ENCODE measurements at places on chromosomes 5 and 9.
A peak's percentile ranks its signal among the peaks of the same experiment; 100 is the strongest.

GRCh38 chr5:165863239-165863638 lies 2357.8 kb downstream of the MAT2B start:
- DNase-seq: no peak

DNA sequence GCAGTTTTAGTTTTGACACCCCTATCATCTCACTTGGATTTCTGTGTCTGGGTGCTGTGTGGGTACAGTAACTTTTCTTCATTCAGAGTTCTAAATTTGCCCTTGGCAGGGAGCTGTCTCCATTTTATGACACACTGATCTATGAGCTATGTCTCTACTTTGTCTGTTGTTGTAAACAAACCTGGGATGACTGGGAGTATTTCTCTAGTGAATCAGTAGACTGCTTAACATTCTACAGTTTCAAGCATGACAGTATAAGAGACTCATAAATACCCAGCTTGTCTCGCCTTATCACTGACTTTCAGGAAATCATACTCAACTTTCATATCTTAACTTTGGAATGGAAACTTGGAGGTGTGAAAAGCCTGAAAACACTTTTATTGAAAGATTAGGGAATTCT lies 212.1 kb upstream of the NUDT12 start:
- no peak for DNase-seq

DNA sequence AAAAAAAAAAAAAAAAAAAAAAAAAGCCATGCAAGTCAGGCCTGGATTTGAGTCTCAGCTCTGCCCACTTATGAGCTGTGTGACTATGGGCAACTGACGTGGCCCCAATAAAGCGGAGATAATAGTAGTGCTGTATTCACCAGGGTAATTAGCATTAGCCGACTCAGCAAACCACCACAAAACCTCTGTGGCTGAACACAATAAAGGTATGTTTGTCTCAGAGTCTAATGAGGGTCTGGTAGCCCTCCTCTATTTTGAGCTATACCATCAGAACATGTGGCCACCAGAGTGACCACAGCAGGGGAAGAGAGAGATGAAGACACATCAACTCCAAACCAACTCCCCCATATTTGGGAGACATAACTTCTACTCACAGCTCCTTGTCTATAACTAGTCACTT lies 15.9 kb downstream of the SWI5 start:
- DNase-seq: no peak

GRCh38 chr9:91427873-91428272 lies 4.2 kb upstream of the NFIL3 start:
- DNase-seq: no peak

DNA sequence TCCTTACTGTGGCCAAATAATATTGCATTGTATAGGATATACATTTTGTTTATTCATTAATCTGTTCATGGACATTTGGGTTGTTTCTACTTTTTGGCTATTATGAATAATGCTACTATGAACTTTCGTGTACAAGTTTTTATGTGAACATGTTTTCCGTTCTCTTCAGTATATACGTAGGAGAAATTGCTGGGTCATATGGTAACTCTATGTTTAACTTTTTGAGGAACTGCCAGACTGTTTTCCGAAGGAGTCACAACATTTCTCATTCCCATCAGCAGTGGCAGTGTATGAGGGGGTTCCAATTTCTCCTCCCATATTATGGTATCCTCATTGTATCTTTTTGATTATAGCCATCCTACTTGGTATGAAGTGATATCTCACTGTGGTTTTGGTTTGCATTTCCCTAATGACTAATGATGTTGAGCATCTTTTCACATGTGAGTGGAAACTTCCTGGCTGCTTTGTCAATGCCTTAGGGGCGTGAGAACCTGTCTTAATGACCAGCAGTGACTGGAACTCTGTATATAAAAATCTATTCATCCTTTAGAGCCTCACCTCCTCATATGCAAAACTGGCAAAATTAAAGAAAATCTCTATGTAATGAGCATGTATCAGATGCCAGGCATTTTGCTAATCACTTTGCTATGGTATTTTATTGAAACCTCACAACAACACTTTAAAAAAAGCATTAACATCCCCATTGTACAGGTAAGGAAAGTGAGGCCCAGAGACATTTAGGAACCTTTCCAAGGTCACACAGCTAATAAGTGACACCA lies 47.8 kb upstream of the TGFBR1 start:
- no peak for DNase-seq

DNA sequence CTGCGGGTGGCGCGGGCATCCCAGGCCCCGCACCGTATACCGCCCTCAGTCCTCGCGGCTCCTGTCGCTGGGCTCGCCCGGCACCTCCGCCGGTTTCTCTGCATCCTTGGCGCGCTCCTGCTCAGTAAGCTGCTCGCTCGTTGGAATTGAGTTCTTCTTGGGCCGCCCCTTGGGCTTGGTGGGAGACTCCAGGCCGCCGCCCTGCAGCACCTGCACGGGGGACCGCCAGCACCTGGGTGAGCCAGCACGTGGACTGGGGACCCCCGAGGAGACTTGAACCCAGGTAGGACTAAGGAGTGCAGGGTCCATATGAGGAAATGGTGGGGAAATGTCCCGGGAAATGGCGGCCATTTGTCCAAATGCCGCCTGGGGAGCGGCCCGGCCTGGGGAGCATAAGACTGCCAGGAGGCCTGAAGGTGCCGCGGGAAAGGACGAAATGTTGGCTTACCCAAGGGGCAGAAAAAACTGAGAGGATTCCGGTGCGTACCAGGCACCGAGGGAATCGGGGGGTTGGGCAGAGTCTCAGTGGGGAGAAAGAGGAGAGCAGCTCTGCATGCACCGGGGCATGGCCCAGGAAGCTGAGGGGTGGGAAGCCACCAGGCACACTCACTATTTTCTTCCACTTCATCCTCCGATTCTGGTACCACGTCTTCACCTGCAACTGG lies 2.9 kb downstream of the BARX1 start:
- DNase-seq: no peak

- DNase-seq: no peak
These were observed 48.2 kb upstream of the ANGPTL2 start for GRCh38 chr9:127170652-127171051.

DNA sequence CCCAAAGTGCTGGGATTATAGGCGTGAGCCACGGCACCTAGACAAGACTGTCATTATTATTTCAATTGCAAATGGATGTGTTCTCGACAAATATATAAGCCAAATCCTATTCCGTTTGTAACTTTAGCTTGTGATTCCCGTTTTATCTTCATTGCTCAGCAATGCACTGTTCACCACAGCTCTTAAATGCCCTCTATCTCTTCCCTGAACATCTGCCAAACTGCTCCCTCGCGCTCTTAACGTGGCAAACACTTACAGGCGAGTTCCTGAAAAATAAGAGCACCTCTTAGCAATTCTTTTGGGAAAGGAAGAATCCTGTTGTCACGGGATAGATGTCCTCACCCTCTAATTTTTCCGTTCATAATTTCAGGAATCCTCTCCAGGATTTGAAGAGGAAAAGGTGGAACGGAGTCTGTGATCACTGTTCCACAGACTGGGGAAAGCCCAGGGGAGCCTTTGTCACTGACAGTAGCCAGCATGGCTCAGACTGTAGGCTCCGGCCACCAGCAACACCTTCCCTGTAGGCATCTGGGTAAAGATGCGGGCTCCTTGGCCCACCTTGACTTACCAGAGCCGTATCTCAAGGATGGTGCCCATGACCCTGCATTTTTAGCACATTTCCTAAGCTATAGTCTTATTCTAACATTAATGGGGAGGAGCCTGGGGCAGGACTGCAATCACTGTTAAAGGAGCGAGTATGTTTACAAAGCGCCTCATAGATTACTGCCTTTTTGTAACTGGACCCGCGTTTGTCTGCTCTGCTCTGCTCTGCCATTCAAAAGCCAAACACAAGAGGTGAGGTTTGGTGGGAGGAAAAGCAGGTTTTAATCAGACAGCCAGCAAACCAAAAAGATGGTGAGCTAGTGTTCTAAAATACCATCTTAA lies 20.2 kb upstream of the GNPDA1 start:
- no peak for DNase-seq

GRCh38 chr5:1781107-1781506 lies 18.5 kb downstream of the MRPL36 start:
- DNase-seq: no peak

GRCh38 chr9:6910032-6910431 lies 152.3 kb downstream of the KDM4C start:
- DNase-seq: no peak

- DNase-seq: no peak
These were observed 157.9 kb downstream of the ZDHHC21 start for GRCh38 chr9:14535161-14535955.

GRCh38 chr9:7354704-7355103 lies 444.9 kb downstream of the DMAC1 start:
- DNase-seq: no peak

DNA sequence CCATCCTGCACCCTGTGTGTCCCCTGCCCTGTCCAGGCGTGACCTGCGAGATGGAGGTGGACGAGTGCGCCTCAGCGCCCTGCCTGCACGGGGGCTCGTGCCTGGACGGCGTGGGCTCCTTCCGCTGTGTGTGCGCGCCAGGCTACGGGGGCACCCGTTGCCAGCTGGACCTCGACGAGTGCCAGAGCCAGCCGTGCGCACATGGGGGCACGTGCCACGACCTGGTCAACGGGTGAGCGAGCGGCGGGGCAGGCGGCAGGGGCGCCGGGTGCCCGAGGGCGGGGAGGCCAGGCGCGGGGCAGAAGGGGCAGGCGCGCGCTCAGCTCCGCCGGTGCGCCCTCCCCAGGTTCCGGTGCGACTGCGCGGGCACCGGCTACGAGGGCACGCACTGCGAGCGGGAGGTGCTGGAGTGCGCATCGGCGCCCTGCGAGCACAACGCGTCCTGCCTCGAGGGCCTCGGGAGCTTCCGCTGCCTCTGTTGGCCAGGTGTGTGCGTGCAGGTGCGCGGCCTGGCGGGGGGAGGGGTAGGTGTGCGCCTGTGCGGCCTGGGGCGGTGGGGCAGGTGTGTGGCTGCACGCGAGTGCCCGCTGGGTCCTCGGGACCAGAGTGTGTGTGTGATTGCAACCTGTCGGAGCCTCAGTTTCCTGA lies 10.0 kb downstream of the CRB2 start:
- no peak for DNase-seq

DNA sequence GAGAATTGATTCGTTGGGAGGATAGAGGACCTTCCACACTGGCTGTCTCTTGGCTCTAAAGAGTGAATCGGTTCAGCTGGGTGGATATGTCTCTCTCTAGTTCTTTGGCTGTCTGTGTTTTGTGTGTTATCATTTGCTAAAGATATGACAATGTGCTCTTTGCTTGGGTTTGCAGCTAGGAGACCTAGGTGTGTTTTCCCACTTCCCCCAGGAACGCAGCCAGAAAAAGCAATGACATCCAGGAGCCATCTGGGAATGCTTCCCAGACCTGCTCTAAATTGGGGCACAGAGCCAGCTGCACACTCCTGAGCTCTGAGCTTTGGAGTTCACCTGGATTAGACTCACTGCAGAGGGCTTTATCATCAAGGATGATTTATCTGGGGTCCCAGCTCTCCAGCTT lies 12.8 kb upstream of the PDZD2 start:
- no peak for DNase-seq

DNA sequence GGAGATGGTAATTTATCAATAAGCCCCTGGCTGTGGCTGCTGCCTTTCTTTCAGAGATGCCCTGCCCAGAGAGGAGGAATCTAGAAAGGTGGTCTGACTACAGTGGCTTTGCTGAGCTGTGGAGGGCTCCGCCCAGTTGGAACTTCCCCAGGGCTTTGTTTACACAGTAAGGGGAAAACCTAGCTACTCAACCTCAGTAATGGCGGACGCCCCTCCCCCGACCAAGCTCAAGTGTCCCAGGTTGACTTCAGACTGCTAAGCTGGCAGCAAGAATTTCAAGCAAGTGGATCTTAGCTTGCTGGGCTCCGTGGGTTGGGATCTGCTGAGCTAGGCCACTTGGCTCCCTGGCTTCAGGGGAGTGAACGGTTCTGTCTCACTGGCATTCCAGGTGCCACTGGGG lies 865.4 kb upstream of the ACO1 start:
- DNase-seq: no peak

DNA sequence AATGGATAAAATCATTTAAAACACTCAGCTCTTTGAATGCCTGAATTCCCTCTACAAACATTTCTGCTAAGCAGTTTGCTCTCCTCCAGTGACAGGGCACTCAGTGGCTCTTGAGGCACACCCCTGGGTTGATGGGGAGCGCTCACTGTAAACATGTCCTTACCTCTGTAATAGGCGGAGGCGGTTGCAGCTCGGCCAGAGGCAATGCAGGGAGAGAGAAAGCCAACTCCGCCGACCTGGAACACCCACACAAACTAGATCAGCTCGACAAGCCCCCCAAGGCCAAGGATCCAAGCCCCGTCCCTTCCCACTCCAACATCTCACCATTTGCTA lies 329 bp downstream of the CDC23 start:
- no peak for DNase-seq

DNA sequence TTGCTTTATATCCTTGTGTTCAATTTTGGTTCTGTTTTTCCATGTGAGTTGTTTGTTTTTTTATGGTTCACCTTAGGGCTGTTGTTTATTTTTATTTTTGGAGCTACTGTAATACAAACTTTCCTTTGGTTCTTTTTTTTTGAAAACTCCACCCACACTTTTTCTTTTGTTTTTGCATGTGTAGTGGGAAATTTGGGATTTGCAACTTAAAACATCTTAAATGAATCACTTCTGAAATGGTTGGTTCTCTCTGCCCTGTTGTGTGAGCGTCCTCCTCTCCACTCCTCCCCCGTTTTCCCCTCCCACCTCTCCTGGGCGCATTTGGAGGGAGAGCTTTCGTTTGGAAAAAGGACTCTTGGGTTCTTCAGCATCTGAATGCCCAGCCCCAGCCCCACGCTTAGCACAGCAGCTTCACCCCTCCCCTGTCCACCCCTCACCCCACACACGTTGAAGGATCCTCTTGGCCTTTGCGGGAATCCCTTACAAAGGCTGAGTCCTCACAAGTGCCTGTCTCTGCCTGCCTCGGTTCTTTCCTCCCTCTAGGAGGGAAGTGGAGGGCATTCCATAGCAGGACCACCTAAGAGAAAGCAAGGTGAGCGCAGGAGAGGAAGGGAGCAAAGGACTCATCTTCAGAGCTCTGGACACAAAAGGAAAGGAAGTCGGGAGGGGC lies 67.2 kb downstream of the DMRT1 start:
- no peak for DNase-seq

- DNase-seq: no peak
These were observed 563.9 kb downstream of the HTR1A start for GRCh38 chr5:63398346-63398745.

- no peak for DNase-seq
These were observed 627.1 kb upstream of the WWC1 start for GRCh38 chr5:167664222-167664804.

- peak; percentile 18 for DNase-seq
These were observed 31.4 kb upstream of the PSD2 start for GRCh38 chr5:139763930-139764791.

- DNase-seq: no peak
These were observed 778 bp downstream of the FRRS1L start for GRCh38 chr9:109166171-109166770.

DNA sequence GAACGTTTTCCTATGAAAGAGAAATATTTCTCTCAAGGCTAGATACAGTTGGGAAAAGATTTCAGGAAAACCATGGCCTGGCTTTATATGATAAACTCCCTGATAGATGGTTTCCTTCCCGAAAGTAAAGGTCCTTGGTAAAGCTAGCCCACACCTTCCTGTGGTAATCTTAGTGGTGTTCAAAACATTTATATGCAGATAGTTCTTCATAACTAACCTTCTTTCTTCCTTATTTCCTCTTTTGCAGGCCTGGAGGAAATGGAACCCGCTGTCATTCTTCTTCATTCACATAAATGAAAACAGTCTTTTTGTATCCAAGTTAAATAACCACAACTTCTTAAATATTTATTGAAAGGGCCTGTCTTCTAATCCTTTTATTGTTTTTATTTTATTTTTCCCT lies 474.0 kb upstream of the ACTBL2 start:
- no peak for DNase-seq

- no peak for DNase-seq
These were observed 151.1 kb downstream of the TMEM161B start for GRCh38 chr5:88117546-88117945.
